Panc1 (cell line): ENCODE measurements at places on chromosomes 12 and 14. TPM values are rescaled to one million over a fixed set of nuclear protein-coding genes. Genes with fewer than 3 reads are reported as not detected.

GRCh38 chr12:81330480-81330879, 252.6 kb downstream of the ACSS3 start:
- no peak for DNase-seq

HEBP1 gene
- 19.3 TPM for total RNA-seq

CAPZA3 gene
- total RNA-seq = not detected

AKAP3 gene
- total RNA-seq = 0.26 TPM
